ENCODE measurements at places on chromosomes 3 and 15.

- DNase-seq = no peak
Measured at GRCh38 chr3:21020043-21020442, 731.0 kb downstream of the ZNF385D start.

DNA sequence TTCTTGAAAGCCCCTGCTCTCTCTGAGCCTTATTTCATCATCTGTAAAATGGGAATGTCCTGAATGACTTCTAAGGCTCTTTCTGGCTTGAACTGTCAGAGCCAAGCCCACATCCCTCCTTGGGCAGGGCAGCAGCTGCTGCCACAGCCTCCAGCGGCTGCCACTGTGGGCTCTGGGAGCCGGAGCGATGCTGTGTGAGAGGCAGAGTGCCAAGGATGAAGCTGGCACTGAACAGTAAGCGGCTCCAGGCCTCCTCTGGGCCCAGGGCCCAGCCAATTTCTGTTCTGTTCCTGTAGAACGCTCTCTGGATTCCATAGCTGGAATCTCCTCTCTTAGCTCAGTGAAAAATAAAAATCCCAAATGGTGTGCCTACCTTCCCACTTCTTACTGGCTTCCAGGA, 4.4 kb downstream of the CPLX3 start:
- DNase-seq = no peak

DNA sequence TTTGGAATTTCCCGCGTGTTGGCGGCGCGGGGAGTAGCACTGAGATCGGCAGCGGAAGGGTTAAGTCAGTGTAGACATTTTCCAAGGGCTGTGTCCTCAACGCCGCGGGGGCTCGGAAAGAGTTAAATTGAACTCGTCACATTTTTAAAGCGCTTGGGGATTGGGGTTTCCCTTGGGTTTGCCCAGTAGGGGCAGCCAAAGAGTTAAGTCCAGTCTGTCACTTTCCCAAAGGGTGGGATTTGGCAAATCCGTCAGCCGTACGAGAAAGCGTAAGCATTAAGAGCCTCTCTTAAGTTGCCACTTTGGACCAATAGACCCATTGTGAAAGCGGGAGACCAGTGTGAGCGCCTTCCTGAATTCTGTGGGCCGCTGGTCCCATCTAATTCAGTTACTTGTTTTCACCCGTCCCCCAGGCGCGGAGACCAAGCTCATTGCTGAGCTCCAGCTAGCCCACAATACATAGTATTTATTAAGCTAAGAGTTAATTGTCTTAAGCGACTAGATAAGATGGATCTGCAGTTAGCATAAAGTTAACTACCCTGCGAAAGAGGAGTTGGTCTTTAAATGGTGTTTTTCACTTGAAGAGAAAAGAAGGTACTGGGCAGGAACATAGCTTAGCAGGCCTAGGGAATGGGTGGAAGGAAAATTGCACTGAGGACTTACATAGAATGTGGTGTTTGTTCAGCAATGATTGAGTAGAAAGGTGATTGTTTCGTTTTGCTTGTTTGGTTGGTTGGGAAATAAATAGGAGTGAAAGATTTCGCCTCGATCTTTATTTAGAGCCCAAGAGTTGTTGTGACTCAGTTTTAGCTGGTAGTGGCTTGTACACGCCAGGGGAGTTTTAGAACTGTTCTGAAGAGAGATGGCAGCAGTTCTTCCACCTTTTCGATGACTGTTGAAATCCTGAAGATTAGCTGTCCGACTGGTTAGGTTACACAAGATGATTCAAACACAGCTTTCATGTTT, 932 bp downstream of the ARL8B start:
- DNase-seq = no peak

GRCh38 chr3:178771511-178771910, 235.3 kb downstream of the KCNMB2 start:
- no peak for DNase-seq

DNA sequence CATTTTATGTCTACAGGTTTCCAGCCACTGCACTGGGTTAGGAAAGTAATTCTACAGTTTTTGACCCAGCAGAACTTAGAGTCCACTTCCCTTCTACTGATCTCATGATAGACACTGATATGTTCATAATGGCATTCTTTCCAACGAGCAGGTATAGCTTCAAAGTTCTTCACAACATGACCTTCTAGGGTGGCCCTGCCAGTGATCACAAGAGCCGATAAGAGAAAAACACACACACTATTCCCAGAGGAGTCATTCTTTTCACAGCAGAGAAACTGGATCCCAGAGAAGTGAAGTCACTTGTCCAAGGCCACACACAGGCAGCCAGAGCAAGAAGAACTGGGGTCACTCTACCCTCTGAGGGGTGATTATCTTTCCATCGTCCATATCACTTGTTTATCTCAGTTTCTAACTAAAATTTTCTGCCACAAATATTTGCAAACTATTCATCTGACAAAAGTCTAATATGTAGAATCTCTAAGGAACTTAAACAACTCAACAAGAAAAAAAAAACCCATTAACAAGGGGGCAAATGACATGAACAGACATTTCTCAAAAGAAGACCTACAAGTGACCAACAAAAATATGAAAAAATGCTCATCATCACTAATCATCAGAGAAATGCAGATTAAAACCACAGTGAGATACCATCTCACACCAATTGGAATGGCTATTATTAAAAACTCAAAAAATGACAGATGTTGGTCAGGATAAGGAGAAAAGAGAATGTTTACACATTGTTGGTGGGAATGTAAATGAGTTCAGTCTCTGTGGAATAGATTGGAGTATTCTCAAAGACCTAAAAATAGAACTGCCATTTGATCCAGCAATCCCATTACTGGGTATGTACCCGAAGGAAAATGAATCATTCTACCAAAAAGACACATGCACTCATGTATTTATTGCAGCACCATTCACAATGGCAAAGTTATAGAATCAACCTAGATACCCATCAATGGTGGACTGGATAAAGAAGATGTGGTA, 31.5 kb downstream of the SPTSSB start:
- DNase-seq = no peak

- DNase-seq = no peak
Measured at GRCh38 chr15:57573151-57573550, 18.6 kb upstream of the MYZAP start.
